MV-4-11 (cell line): ENCODE measurements at places on chromosomes 5 and 9.

DNA sequence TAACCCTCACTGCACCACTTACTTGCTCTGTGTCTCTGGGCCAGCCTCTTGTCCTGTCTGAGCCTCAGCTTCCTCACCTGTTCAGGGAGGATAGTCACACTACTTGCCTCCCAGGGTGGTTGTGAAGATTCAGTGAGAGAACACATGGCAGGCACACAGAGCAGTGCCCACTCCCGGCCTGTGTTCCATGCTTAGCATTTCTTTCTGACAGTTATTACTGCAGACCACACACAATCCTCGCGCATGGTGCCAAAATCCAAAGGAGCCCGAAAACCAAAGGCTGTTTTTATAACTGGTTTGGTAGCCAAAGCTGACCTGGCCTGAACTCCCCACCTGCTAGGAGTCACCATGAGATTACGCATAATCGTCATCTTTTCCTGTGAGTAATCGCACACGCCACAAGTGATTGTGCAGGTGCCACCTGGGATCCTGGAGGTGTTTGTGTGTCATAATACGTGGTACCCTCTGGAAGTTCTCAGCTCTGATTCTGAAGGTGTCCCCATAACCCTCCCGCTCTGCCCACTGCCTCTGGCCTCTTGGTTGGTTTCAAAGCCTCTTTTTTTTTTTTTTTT is 84.6 kb upstream of the FBXW11 start:
- DNase-seq: no peak

GRCh38 chr5:142204219-142204618 is 95.6 kb downstream of the NDFIP1 start:
- no peak for DNase-seq

- peak; percentile 98 for DNase-seq
Observed at GRCh38 chr5:28374492-28374967, 1336.1 kb upstream of the CDH9 start.

DNA sequence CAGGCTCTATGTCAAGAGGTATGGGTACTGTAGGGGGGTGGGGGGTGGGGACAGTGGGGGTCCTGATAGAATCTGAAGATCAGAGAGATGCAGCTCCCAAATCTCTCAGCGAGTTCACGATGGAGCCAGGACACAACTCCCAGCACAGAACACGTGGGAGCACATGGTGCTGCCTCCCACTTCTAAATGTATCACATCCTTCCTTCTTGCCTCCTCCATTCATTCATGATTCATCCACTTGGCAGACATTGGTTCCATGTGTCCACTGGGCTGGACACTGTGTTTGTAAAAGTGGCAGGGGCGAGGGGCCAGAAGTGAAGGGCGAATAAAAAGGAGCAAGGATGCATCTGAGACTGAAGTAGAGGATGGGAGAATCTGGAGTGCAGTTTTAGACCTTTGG is 33.9 kb downstream of the SH3TC2 start:
- no peak for DNase-seq

GRCh38 chr5:142547445-142548380 is 138.2 kb downstream of the FGF1 start:
- no peak for DNase-seq
